Skeletal muscle cell (primary cell): ENCODE measurements at places on chromosomes 4 and X.

GRCh38 chrX:69069876-69070275 lies 95.4 kb downstream of the PJA1 start:
- DNase-seq: no peak

DNA sequence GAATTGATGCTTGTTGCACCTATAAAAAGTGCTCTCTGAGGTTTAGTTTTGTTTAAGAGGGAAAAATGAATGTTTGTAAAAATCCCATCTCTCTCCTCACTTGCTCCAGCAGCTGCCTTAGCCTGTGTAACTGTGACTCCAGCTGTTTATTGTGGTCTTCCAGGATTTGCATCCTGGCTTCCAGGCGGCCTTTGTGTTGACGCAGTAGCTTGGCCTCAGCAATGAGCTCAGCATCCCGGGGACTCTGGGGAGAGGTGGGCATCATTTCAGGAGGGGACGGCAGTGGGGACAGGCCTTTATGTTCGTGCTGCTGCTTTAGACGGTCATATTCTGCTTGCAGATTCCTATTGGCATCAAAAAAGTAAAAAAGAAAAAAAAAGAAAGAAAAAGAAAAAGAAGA lies 75.3 kb upstream of the FTHL17 start:
- no peak for DNase-seq

DNA sequence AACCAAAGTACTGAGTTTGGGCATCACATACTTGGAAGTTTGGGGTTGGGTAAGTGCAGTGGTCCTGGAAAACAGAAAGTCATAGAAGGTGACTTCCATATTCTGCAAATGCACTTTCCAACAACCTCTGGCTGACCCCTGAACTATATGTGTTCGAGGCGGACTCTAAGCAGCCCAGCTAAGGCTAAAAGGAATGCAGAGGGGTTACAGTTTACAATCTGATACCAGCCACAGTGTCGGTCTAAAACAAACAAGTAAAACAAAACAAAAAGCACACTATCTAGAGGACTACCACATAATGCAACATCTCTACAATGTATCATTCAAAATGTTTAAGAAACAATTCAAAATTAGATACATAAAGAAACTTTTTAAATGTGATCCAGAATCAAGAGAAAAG lies 185.6 kb downstream of the ADAMTS3 start:
- DNase-seq: no peak

DNA sequence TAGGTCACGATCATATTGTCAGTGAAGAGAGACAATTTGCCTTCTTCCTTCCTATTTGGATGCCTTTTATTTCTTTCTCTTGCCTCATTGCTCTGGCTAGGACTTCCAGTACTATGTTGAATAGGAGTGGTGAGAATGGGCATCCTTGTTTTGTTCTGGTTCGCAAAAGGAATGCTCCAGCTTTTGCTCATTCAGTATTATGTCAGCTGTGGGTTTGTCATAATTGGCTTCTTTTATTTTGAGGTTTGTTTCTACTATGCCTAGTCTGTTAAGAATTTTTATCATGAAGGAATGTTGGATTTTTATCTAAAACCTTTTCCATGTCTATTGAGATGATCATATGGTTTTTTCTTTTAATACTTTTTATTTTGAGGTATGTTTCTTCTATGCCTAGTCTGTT lies 152.3 kb upstream of the MAD2L1 start:
- no peak for DNase-seq

DNA sequence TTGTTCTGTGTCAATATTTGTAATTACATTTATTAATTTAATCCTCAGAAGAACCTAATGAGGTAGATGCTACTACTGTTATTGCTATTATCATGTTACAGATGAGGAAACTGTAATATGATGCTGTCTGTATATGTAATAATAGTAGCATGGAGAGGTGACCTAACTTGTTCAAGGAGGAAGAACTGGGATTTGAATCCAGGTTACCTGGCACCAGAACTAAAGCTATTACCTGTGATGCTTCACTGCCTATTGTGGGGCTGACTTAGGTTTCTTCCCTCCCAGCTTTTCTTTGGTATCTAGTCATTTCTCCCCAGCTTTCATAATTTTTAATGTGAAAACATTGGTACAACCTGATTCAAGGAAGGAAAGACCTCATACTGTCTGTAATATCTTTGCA lies 43.6 kb downstream of the RAPGEF2 start:
- no peak for DNase-seq

DNA sequence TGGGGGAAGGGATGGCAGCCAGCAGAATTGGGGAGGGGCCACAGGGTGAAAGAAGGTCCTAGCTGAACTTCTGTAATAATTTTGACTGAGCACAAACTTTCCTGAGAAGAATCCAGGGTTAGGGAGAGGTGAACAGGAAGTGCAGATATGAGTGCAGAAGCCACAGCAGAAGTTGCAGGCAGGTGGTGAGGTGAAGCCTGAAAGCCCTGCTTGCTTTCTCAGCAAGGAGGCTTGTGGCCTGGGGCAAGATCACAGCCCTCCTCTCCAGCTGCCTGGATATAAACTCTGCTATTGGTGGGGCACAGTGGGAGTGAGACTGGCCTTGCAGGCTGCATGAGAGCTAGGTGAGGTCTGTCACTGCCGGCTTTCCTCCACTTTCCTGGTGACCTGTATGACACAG lies 44.1 kb upstream of the UPRT start:
- DNase-seq: no peak

GRCh38 chr4:176258135-176258534 lies 10.9 kb downstream of the ASB5 start:
- DNase-seq: no peak

- DNase-seq: no peak
Observed at GRCh38 chr4:13024147-13025105, 459.7 kb downstream of the RAB28 start.

GRCh38 chr4:139528377-139529005 lies 27.5 kb downstream of the SETD7 start:
- peak; percentile 85 for DNase-seq

GRCh38 chr4:36056136-36056535 lies 188.2 kb downstream of the ARAP2 start:
- DNase-seq: no peak

DNA sequence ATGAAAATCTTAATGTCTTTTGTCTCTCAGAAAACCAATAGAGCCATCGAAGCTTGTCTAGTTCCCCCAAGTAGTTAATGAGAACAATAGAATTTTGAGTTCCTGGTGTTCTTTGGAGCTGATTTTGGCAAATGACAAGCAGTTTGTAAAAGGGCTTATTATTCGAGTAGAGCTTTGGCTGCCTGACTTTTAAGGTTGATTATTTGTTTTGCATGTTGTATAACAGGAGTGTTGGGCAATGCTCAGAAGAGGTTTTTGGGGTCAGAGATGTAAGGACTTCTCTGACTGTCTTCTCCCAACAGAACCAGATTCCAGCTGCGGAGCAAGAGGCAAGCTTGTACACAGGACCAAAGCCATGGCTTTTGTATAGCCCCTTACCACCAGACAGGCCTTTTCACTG lies 30.0 kb downstream of the ZCCHC12 start:
- no peak for DNase-seq

- DNase-seq: no peak
Observed at GRCh38 chr4:14143892-14144291, 516.4 kb upstream of the BOD1L1 start.

- DNase-seq: no peak
Observed at GRCh38 chr4:99891351-99891750, 2.9 kb downstream of the LAMTOR3 start.

DNA sequence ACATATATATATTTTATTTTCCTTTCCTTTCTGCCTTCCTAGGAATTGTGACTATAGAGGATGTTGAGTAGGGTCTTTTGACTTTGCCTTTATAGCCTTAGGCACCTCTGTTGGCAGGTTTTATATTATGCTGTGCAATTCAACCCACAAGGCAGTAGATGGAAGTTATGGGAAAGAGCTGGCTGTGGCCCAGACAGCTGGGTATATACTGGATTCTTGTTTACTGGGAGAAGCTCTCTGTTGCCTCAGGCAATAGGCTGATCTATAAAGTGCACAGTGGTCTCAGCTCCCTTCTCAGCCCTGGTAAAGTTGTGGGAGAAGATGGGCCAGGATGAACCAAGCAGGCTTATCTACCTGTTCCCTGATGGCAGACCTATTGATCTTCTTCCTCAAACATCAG lies 342.0 kb downstream of the GBA3 start:
- DNase-seq: no peak

DNA sequence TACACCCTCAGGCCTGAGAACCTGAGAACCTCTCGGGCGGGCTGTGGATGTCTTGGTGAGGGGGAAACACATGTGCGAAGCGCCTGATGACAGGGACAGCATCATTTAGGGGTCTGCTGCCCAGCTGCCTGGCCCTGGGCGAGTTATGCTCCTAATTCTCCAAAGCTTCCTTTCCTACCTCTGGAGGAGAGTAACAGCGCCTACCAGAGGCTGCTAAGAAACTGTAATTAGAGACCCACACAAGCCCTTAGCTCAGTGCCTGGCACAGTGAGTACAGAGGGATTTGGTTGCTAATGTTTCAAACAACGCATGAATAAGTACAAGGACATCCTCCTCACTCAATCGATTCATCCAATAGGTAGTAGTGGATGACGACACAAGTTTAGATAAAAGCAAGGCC lies 40.4 kb downstream of the BCOR start:
- no peak for DNase-seq

DNA sequence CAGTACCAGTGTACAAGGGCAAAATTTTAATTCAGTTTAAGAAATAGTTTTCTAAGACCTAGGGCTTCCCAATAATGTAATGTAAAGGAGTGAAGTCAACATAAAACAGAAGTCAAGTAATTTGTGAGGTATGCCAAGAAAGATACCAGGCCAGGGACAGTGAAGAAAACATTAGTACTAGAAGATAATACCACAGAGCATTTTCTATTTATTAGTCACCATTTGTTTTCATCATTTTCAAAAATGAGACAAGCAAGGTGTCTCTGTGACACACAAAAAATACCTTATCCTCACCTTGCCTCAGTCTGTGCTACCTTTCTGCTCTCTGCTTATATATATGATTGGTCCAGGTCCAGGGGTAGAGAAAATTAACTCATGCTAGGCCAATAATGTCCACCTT lies 46.8 kb downstream of the VEGFC start:
- DNase-seq: no peak

DNA sequence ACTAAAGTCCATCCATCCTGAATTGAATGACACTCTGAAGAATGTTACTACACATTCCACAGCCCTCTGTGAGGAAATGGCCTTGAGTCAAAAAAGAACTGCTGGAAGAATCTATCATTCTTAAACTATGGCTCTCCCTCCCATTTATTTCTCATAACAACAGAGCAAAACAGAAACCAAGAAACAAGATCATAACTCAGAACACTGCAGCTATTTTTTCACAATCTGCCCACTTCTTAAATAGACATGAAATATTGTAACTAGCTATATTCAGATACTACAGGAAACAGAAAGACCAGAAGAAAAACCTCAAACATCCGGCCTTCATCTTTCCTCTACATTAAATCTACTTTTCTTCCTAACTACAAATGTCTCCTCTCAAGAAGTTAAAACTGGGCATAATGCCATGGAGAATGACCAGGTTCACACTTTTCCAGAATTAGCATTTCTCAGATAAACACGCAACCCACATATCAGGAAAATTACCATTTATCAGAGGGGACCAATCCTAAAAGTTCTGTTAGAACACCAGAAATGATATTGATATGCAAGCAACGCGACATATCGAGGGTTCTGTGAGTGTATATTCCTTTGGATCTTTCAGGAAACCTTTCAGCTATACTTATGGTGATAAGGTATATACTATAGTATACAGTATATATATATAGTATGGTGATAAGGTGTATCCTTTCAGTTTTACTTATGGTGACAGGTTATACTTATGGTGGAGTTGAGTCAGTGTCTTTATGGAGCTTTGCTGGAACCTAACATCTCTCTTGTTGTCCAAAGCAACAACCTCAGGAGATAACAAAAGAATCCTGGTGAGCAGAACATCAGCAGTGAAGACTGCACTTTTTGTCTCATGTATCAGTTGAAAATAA lies 60.4 kb upstream of the IRF2 start:
- no peak for DNase-seq
